ENCODE measurements at places on chromosomes 5 and 9. TPM values are rescaled to one million over a fixed set of nuclear protein-coding genes. Genes with fewer than 3 reads are reported as not detected.

SLC2A8 gene
- 27.9 TPM for total RNA-seq

CDX1 gene
- total RNA-seq = 0.31 TPM

STRBP gene
- 26.3 TPM for total RNA-seq

FBLL1 gene
- total RNA-seq = 6.9 TPM

TXNDC8 gene
- not detected for total RNA-seq

SLC25A2 gene
- total RNA-seq = not detected

SAXO1 gene
- under 0.01 TPM for total RNA-seq
